Body of pancreas (tissue), 4 donors: ENCODE measurements at places on chromosomes 13 and 19. TPM values are rescaled to one million over a fixed set of nuclear protein-coding genes. Genes with fewer than 3 reads are reported as not detected.

Gene ZNF571
- total RNA-seq, result 1.6 TPM

Gene ZNF345
- 1.3 TPM for total RNA-seq

Gene OR7G1
- total RNA-seq, result not detected

Gene ELAVL1
- total RNA-seq, result 9.3 TPM

DNA sequence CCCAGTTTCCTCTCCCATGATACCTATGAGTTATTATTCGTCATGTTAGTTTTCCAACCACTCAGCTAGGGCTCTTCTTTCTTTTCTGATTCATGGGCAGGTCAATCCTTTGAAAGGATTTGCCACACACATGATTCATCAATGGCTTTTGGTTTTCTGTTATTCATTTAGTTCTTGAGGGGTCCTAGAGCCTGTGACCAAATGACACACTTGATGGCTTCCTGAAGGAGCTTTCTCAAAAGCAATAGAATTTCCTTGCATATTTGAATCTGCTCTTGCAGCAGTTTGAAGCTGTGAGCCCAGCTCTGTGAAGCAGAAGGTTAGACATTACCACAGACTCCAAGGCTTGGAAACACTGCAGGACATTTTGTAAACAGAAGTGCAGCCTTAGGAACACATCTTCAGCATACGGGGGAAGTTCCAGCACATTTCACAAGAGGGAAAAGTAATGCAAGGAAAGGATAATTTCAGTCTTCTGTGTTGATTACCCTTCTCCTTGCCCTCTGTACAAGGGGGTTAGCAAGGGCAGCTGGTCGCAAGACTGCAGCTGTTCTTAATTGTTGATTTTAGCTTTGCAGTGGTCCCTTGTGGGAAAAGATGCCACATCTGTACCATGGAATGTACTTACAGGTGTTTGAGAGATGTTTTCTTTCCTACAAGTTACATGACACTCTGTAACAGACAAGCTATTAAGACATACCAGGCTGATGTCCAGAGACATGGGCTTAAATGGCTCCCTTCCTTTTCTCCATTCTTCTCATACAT is 338.6 kb downstream of the KCNRG start:
- DNase-seq, result no peak

GRCh38 chr13:51697181-51697580 is 106.8 kb downstream of the DHRS12 start:
- DNase-seq, result no peak

GRCh38 chr13:67308004-67308772 is 78.1 kb upstream of the PCDH9 start:
- DNase-seq, result no peak

- no peak for DNase-seq
Observed at GRCh38 chr13:58318495-58319167, 687.1 kb downstream of the PCDH17 start.

DNA sequence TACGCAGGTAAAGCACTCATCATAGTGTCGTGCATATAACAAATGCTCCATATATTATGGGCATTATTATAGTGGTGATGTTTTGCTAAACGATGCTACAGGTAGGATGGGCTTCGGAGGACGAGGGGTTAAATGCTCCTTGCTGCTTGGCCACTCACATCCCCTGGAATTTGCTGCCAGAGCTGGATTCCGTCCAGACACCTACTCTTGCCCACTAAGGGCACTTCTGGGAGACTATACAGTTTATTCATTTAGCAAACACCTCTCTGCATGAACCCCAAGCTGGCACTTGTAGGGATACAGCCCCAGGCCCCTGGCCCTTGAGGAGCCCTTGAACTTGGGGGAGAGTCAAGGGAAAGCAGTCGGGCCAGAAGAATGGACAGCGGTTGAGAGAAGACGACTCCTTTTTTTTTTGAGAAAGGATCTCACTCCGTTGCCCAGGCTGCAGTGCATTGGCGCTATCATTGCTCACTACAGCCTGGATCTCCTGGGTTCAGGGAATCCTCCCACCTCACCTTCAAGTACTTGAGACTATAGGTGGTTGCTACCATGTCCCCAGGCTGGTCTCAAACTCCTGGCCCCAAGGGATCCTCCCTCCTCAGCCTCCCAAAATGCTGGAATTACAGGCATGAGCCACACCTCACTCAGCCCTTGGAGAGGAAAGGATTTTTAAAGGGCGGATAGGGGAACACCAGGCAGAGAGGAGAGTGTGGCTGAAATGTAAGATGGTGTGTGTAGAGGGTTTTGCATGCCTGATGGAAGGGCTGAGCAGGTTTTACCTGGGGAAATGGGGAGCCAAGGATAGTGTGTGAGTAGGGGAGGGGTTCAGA is 1.1 kb upstream of the MRPL34 start:
- DNase-seq, result no peak

GRCh38 chr13:113661509-113661908 is 3.5 kb upstream of the ATP4B start:
- no peak for DNase-seq

DNA sequence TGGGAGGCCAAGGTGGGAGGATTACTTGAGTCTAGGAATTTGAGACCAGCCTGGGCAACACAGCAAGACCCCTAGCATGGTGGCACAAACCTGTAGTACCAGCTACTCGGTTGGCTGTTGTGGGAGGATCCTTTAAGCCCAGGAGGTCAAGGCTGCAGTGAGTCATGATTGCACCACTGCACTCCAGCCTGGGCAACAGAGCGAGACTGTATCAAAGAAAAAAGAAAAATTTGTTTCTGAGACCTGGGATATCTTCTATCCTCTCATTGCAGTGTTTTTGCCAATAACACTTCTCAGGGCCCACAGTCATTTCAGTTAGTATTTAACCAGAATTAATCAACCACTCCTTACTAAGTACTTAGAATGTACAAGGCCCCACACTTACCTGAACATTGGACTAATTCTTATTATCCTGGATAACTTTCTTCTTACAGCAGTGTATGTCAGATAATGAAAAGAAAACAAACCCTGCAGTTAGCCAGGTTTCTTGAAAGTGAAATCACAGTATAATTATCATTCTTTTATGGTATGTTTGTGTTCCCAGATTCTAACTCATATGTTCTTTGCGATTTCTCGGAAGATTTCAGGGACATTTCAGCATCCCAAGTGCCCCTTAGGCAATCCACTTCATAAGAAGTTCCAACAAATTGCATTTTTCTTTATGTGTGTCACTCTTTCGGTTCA is 75.6 kb upstream of the KLF5 start:
- DNase-seq, result peak; percentile 28

DNA sequence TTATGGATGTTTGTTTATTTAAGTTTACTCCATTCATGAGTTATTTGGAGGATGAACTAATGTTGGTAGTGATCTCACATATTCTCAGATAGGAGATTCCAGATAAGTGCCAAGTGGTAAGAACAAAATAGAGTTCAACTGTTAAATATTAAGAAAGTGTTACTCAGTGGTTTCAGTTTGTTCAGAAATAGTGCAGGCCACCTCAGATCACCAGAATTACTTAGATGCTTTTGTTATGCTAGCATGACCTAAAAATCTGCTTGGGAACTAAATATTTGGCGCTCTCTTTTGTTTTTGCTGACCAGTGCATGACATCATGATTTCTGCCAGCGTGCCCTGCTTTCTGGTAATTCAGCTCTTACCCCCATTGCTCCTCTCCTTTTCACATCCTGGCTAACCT is 15.6 kb downstream of the CLDN10 start:
- DNase-seq, result no peak

DNA sequence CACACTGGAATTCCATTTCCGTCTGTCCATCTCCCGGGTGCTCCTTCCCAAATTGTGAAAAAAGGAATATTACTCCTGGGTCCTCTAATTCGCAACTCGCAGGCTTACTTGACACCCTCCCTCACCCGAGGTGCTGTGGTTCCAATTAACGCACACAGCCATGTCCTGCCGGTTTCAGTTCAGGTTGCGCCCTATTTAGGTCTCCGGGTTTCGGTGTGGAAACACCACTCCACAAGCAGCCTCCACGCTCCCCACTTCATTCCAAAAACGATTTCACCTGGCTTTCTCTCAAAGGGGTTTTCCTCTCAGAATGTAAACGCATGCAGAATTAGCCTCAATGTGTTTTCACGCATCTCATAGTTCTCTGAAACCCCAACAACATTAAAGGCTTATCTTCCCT is 37.9 kb downstream of the NAXD start:
- no peak for DNase-seq

- no peak for DNase-seq
Observed at GRCh38 chr13:42524487-42525034, 49.4 kb upstream of the TNFSF11 start.

DNA sequence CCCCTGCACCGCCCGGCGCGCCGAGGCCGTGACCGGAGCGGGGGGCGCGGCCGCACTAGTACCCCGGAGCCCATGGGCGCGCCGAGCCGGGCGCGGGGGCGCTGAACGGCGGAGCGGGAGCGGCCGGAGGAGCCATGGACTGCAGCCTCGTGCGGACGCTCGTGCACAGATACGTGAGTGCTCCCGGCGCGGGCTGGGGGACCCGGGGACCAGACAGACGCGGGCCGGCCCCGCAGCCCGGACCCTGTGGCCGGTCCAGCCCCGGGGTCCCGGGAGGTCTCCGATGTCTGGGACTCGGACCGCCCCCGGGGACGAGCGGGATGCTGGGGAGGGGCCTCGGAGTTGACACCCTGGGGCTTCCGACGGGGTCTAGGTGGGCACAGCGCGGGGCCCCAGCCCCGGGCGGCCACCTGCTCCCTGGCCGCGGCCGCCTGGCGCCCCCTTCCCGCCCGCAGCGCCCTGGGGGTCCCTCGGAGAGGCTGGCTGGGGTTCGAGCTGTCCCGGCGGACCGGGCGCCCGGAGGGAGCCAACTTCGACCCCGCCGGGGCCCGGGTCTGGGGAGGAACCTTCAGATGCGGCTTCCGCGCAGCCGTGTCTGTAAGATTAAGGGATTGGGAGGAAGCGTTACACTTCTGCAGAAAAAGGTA is 568 bp downstream of the ATP11A start:
- DNase-seq, result peak; percentile 58

- DNase-seq, result no peak
Observed at GRCh38 chr19:27675771-27676170, 1537.2 kb downstream of the UQCRFS1 start.

DNA sequence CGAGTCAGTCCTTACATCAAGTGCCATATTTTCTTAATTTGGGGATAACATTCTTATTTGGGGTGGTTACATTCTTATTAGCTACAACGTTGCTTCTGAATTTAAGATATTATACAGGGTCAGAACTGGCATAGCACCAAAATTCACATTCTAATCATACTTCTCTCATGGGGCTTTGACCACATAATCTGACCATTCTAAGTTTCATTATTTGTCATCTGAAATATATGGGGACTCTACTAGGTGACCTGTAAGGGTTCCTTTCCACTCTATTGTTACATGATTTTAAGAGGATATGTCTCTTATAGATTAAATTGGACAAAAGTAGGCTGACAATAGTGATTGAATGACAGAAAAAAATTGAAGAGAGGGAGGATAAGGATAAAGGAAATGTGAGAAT is 536.5 kb downstream of the KCTD12 start:
- no peak for DNase-seq

GRCh38 chr13:24910502-24911132 is 146.6 kb downstream of the RNF17 start:
- no peak for DNase-seq

GRCh38 chr13:23618341-23618740 is 48.1 kb downstream of the TNFRSF19 start:
- no peak for DNase-seq

- DNase-seq, result no peak
Observed at GRCh38 chr19:58394821-58395219, 636 bp upstream of the RNF225 start.

DNA sequence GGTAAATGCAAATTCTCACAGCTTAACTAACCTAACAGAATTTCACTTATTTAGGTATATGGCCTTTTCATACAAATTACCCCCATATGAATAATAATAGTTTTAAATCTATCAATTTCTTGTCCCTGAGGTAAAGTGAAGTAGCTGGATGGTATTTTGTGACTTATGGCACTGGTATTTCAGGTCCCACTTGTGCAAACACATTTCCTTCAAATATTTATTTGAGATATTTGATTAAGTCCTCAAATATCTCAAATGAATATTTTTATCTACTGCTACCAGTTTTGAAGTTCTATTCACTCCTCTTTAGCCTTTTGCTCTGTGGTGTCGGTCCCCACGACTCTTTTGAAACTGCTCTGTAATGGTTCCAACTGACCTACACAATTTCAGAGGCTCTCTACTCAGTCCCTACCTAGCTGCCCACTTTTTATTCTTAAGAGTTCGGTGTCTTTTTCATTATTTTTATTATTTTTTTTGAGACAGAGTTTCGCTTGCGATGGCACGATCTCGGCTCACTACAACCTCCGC is 59.6 kb upstream of the ZDHHC20 start:
- DNase-seq, result no peak
